Lower leg skin (tissue), 4 donors: ENCODE measurements at places on chromosomes 4 and X. TPM values are rescaled to one million over a fixed set of nuclear protein-coding genes. Genes with fewer than 3 reads are reported as not detected.

DNA sequence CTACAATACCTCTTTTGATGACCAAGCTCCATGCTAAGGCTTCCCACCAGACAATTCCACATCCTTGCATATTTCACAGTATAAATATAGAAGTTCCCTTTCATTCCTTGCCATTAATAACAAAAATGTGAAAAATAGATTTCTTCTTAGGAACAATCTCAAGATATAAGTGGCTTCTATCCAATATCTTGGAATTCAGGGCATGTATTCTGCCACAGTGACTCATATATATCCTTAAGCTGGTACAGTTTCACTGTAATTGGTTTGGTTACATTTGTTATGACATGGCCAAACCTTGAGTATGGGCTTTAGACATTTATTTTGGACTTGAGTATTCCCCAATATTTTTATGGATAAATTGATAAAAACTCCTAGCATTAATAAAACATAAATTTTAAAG, 181.7 kb upstream of the DDX53 start:
- DNase-seq: no peak

- no peak for DNase-seq
Measured at GRCh38 chr4:26319949-26320537, 771 bp upstream of the RBPJ start.

DNA sequence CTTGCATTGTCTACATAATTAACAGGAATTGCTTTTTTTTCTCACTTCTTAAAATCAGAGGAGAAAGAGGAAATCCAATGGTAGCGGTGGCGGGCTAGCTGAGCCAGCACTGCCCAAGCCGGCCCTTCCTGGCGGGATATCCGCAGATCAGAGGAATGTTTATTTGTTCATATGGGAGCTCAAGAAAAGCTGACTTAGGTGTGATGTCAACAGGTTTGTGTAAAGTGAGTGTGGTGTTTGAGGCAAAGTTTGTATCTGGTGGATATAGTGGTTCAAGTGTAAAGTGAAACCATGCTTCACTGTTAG, 466 bp upstream of the SLC39A8 start:
- no peak for DNase-seq

- DNase-seq: no peak
Measured at GRCh38 chr4:158597879-158598596, 73.6 kb downstream of the C4orf46 start.

DNA sequence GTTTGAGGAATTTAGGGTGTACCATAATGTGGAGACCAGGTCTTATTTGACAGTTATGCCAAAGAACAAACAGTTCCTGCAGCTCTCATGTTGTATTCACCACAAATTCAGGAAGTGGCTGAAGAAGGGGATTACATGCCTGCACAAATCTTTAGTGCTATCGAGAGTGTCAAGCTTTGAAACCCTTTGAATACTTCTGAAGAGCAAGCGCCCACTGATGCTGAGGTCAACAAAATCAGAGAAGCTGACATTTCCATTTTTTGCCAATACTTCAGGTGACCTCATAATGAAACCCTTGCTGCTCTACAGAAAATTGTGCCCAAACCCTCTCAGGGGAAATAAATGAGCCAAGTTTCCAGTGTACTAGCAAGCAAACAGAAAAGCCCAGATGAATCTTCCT, 28.4 kb downstream of the PAK3 start:
- no peak for DNase-seq

GRCh38 chr4:175418516-175418915, 393.5 kb downstream of the GPM6A start:
- DNase-seq: no peak

- DNase-seq: no peak
Measured at GRCh38 chr4:11232015-11232414, 196.7 kb downstream of the HS3ST1 start.

GRCh38 chr4:36051634-36052033, 192.7 kb downstream of the ARAP2 start:
- DNase-seq: no peak

- DNase-seq: no peak
Measured at GRCh38 chr4:89306486-89307177, 968 bp downstream of the GPRIN3 start.

- no peak for DNase-seq
Measured at GRCh38 chr4:87141428-87141827, 79.0 kb downstream of the KLHL8 start.

DNA sequence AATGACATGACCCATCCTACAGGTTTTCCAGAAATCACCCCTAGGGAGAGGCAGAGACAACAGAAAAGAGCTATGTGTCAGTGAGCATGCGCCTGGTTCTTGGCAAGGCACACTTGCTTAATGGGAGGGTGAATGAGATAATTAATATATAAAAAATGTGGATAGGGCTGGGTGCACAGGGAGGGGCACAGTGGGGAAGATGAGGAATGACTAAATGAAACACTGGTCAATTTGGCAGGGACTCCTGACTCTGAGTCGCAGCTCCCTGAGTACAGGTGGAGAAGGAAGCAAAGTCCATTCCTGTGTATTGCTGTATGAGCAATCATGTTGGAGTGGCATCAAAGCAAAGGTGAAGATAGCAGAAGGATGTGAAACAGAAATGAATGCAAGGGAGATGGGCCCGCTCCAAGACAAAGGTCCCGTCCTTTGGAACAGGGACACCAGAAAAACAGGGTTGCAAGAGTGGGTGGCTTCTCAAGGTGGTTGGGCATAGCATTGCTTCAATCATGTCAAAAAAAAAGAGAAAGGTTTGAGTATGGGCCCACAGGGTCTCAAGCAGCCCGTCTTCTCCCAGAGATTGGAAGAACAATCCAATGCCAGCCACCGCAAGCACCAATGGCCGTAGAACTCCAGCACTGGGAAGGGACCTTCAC, 278.4 kb upstream of the AGTR2 start:
- peak; percentile 68 for DNase-seq

DNA sequence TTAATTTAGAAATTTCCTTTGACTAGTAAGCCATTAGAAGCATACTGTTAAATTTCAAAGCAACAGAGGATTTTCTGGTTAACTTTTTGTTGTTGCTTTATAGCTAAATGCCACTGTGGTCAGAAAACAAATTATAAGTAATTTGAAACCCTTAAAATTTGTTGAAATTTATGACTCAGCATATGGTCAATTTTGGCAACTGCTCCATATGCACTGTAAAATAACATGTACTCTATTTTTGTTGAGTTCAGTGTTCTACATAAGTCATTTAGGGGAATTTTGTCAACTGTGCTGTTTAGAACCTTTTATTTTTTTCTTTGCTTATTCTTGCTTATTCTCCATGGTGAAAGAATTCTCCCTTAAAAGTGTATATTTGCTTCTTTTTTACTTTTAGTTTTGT, 28.6 kb downstream of the SCLT1 start:
- DNase-seq: no peak

- DNase-seq: no peak
Measured at GRCh38 chr4:141216002-141216761, 4.5 kb upstream of the ZNF330 start.

GRCh38 chrX:129724754-129725153, 14.0 kb upstream of the XPNPEP2 start:
- peak; percentile 70 for DNase-seq

The GC gene
- total RNA-seq: not detected

The IL13RA1 gene
- total RNA-seq: 24.5 TPM

The CXXC4 gene
- 0.74 TPM for total RNA-seq

The CXCL11 gene
- not detected for total RNA-seq
